ENCODE measurements at places on chromosomes 6 and 20.

DNA sequence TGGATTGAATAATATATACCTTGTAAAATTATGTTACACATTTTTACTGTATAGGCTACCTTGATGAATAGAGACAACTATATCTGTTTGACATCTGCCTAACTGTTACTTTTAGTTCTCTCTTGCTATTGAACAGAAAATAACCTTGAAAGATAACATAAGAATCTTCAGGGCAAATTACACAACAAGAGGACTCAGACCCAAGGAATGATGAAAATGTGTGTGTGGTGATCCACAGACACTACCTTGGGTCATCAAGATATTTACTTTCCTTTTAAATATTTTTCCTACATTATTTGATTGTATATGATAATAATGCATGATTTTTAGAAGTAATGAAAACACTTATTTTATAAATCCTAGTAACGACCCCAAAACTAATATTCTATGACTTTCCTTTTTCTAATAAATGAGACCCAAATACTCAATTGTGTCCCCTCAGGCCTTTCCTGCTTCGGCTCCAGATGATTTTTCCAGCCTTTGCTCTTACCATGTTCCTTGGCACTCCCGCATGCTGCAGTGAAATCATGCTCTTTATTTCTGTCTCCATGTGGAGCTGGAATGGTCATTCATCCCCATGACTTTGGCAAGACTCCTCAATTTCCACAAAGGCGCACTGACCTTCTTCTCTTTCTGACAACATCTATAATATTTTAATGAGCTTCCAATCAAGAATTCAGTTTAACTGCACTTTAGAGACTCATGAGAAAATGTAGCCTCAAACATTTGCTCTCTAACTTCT lies 187.6 kb downstream of the EPM2A start:
- no peak for DNase-seq

GRCh38 chr20:4788314-4788713 lies 66.6 kb downstream of the PRND start:
- no peak for DNase-seq

- DNase-seq, result no peak
Measured at GRCh38 chr6:157630463-157631080, 192.5 kb upstream of the SNX9 start.

- no peak for DNase-seq
Measured at GRCh38 chr6:56541030-56541600, 101.6 kb downstream of the DST start.

GRCh38 chr6:131555992-131556391 lies 17.0 kb upstream of the ARG1 start:
- no peak for DNase-seq

GRCh38 chr20:61500791-61501321 lies 248.8 kb downstream of the CDH4 start:
- no peak for DNase-seq

- no peak for DNase-seq
Measured at GRCh38 chr6:168095716-168096250, 16.8 kb upstream of the FRMD1 start.

GRCh38 chr6:113960795-113961194 lies 10.2 kb downstream of the HDAC2 start:
- no peak for DNase-seq

GRCh38 chr6:1554141-1554475 lies 55.6 kb upstream of the FOXC1 start:
- DNase-seq, result no peak

GRCh38 chr20:49276161-49276960 lies 1.5 kb downstream of the ZNFX1 start:
- DNase-seq, result no peak

GRCh38 chr6:137315081-137315480 lies 95.9 kb upstream of the IFNGR1 start:
- DNase-seq, result no peak

DNA sequence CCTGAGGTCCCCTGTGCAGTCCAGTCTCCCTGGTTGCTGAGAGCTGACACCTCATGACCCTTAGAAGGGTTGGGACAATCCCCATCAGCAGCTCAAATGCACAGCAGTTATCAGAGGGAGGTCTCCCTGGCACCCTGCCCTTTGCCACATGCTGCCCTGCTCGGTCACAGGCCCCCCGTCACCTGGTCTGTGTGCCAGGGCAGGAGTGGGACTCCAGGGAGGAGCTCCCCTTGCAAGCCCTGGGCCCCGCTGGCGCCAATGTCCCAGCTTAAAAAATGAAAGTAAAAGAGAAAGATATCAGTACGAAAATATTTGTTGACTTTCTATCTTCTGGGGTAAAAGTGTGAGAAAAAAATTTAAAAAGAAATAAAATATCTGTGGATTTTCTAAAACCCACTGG lies 68.1 kb upstream of the SLC22A16 start:
- no peak for DNase-seq

DNA sequence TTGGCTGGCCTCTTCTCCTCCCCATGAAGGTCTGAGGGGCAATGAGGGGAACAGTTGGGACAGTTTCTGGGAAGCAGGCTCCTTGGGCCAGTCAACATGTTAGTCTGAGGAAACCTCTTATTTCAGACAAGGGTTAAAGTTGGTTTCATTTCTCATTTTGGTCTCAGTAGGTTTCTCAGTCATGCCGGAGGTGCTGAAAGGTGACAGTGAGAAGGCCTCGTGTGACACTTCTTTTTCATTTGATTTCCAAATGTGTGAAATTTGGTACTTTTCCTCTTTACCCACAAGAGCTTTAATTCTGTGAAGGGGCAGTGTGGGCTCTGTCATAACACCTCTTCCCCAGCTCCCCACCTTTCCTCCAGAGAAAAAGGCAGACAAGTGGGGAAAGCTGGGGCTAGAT lies 7.5 kb upstream of the GLP1R start:
- no peak for DNase-seq

DNA sequence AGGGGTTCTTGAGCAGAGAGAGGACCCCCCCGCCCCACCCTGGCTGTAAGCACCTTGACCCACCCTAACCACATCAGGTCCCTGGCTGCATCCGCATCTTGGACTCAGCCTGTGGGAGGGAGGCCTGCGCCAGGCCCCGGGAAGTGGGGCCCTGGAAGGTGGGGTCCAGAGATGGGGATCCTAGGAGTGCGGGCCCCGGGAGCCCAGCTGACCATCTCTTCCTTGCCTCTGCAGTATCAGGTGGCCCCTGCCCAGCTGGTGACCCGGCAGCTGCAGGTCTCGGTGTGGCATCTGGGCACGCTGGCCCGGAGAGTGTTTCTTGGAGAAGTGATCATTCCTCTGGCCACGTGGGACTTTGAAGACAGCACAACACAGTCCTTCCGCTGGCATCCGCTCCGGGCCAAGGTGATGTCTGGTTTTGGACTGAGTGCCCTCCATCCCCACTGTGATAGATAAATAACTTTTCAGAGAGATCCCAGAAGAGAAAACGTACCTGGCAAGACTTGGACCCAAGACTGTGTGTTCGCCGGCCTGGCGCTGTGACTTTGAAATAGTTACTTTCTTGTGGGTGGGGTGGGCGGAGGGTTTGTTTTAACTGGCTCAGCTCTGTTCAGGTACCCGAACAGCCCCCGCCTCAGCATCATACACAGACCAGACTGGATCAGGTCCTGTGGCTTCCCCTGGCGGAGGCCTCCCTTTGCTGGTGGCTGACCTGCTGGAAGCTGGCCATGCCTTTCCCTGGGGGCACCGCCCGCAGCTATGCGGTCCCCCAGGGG lies 62.0 kb downstream of the EZR start:
- no peak for DNase-seq

Data from smooth muscle cell of the brain vasculature (primary cell).